Activated T-cell treated with anti-CD3 and anti-CD28 coated beads, Interleukin-2, amount 50 U/mL, for 24 hours (primary cell): ENCODE measurements at places on chromosomes 3 and 15.

- no peak for DNase-seq
Observed at GRCh38 chr3:56222866-56223265, 245.4 kb downstream of the ERC2 start.

GRCh38 chr3:193598202-193598601 is 5.2 kb downstream of the OPA1 start:
- no peak for DNase-seq

GRCh38 chr3:4297486-4297885 is 5.7 kb upstream of the SETMAR start:
- DNase-seq, result no peak

DNA sequence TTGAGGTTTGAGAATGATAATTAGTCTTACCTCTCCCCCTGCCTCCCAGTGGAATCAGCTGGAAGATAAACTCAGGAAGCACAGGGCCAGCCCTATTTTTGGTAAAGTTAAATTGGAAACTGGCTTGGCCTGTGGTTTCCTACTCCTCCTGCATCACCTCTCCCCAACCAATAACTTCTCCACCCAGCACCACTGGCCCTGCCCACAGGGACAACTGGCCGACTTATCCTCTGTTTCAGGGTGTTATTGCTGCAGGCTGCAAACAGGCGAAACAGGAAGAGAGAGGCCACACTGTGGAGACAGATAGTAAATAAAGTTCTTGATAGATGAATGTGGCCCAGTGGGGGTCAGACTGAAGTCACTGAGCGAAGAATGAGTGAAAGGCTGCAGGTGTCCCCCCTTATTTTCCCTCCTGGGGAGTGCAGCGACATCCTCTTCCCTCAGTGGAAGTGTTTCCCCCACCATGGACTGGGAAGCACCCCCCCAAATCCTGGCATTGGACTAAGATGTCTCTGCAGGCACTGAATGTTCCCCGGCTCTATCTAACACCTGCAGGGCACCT is 47.1 kb downstream of the PDIA5 start:
- no peak for DNase-seq

GRCh38 chr15:33494306-33494705 is 183.5 kb downstream of the RYR3 start:
- no peak for DNase-seq

- no peak for DNase-seq
Observed at GRCh38 chr3:89467898-89468363, 360.5 kb downstream of the EPHA3 start.

DNA sequence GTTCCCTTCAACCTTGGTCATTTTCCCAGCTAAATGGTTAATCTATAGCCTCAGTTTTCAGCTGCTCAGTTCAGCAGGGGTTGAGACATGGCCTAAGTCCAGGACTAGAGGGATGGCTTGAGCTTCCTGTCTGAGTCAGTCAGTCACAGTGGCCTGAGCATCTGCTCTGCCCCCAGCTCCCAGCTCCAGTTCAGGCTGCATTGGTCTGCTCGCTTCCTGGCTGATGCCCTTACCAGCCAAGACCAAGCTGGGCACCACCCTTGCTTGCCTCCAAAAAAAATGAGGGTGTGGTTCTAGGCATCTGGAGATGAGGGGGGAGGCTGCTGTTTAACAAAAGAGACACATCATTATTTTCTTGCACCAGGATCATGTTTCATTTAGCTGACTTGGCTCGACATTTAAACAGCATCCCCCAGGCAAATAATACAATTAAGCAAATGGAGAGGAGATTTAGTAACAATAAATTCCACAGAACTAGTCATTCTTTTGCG is 70.7 kb downstream of the WNT5A start:
- DNase-seq, result no peak

DNA sequence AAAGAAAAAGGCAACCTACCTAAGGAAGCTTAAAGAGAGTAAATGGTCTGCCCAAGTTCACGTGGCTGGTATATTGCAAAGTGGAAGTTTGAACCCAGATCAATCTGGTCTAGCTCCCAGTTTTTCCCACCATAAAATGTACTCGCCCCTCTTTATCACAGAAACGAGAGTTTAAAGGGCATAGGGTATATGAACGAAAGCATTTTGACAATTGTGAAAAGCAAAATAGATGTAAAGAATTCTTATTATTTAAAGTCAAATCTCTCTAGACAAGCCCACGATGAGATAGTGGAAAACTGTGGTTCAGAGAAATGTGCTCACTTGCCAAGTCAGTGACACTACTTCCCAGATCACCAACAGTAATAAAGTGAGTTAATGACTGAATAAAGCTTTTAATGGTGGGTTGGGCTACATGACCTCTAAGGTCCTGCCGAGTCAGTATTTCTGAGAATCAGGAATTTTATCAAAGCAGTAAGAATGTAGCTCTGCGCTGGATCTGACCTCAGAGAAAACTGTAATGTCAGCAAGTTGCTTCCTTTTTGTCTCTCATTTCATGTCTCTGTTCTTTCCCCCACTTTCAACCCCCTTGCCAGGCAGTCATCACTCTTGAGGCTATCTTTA is 23.3 kb upstream of the NEO1 start:
- DNase-seq, result no peak

- DNase-seq, result no peak
Observed at GRCh38 chr3:132781922-132782321, 59.7 kb upstream of the NPHP3 start.

DNA sequence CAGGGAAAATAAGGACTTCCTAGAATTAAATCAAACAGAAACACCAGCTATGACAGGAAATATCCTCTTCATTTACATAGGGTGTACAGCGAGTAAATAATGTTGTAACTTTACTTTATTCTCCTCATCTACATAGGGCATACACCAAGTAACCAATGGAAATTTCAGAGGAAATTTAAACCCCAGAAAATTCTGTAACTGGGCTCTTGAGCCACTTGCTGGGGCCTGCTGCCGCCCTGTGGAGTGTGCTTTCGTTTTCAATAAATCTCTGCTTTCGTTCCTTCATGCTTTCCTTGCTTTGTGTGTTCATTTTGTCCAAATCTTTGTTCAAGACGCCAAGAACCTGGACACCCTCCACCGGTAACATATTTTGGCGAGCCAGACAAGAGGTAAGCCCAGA is 990.4 kb upstream of the CADM2 start:
- no peak for DNase-seq

GRCh38 chr3:125683067-125683829 is 88.0 kb upstream of the OSBPL11 start:
- DNase-seq, result no peak

DNA sequence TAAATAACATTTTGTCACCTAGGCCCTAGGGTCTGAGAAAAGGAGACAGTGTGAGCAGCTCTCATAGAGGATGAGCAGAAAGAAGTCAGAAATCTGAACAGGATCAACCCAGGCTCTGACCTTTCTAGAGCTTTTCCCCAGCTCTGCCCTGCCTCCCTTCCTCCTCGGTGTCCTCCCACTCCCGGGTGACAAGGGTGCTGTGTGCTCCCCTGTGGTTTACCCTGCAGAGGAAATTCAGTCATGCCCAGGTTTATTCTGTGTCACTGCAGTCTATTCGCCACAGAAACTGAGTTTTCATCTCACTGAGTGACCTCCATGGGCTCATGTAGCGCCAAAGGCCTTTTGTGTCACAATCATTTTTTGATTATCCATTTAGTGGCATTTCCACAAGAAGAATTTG is 76.6 kb downstream of the IL12A start:
- DNase-seq, result no peak

DNA sequence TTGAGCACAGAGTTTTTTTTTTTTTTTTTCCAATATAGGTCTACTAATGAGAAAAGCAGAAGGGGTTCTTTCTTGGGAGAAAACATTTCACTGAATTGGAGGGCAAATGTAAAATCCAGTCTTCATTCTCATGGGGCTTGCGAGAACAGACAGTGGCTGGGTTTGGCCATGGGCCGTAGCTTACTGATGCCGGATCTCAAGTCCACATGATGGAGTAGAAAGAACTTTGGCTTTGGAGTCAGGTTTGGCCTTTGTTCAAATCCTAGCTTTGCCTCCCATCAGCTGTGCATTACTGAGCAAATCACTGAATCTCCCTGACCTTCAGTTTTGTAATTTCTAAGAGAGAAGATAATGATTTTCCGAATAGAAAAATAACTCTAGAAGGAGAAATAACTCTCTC is 59.7 kb downstream of the LMCD1 start:
- no peak for DNase-seq

GRCh38 chr3:113285226-113285625 is 73.9 kb downstream of the BOC start:
- DNase-seq, result no peak
